ENCODE measurements at places on chromosomes 12 and 14.

DNA sequence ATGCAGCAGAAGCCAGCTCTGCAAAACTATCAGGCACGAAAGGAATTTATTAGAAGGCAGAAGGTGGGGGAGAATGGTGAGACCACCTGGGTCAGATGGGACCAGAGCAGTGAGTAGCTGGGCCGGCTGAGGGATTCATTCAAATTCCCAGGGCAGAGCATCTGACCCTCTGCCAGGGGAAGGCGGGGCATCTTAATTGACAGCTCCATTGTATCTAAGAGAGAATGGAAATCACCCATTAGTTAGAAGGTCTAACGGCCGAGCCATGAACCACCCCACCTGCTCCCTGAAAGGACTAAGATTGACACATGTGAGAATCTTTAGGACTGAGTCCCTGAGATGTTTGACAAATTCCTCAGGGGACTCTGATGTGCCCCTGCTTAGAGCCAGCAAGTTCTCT lies 83.7 kb downstream of the PHETA1 start:
- DNase-seq: no peak

- peak; percentile 78 for DNase-seq
Measured at GRCh38 chr12:62933220-62933601, 1.7 kb downstream of the PPM1H start.

GRCh38 chr12:26987634-26988424 lies 26.4 kb downstream of the TM7SF3 start:
- DNase-seq: no peak

- no peak for DNase-seq
Measured at GRCh38 chr14:105084741-105085571, 19.7 kb upstream of the GPR132 start.

- no peak for DNase-seq
Measured at GRCh38 chr14:50726372-50727107, 58.4 kb upstream of the SAV1 start.

- no peak for DNase-seq
Measured at GRCh38 chr12:107033758-107034739, 47.1 kb upstream of the MTERF2 start.

DNA sequence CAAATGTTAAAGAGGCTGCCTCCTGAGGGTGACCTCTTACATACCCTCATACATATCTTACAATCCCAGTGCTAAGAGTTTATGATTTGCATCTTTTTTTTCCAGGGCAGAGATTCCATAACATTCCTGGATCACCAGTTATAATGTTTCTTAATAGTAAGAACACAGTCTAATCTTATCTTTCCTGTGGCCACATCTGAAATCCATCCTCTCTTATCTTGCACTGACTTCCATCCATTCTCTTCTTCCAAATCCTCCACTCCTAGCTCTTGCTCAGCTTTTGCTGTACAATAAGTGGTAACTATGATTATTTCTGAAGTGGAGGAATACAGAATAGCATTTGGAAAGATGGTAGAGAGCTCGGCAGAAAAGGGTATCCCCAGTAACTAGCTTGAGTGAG lies 6.3 kb downstream of the CALCOCO1 start:
- no peak for DNase-seq

DNA sequence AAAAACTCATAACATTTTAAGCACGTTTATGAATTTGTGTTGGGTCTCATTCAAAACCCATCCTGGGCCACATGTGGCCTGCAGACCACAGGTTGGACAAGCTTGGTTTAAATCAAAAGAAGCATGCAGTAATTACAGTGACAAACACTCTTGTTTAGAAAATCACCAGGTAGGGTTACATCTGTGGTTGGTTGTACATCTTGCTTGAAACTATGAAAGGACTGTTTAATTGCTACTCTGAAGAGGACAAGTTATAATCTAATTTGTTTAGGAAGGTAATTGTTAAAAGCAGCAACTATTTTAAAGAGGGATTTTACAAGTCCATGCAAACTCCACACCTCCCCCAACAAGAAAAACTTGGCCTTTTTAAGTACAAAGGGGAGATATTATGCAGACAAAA lies 4.0 kb downstream of the TRIP11 start:
- peak; percentile 8 for DNase-seq

DNA sequence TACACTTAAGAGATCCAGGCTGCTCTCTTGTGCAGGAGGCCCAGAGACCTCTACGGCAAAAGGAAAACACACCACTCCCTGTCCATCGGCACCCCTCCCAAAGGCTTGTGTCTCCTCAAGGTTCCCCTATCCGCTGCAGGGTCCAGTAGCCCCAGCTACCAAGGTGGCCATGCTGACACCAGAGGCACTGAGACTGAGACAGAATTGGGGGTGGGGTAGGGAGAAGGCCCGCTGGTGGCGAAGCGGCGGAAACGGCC lies 590 bp downstream of the DDIT3 start:
- DNase-seq: peak; percentile 79

- no peak for DNase-seq
Measured at GRCh38 chr12:46958599-46959290, 120.7 kb upstream of the PCED1B start.

GRCh38 chr14:51666826-51667225 lies 15.1 kb downstream of the FRMD6 start:
- DNase-seq: no peak

DNA sequence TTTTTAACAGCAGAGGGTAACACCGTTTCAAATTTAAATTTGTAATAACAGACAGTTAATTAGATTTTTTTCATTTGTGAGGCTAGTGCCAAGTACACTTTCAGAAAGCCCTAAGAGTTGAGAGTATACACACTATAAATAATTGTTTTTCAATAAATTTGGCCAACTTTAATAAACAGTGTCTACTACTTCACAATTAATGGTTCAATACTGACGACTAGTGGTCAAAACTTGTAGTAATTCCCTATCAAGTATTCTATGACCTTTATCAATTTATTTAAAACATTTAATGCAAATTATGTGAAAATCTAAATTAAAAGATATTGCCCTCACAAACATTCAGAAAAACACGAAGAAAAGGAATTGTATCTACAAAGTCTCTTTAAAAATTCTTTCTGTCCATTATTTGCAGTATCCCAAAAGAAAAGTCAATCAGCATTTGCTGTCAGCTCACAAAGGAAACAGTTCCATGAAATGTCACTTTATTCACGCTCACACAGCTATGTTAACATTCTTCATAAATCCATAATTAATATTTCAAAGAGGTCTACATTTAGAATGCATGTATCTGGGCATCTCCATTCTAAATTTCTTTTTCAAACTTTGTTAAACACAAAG lies 91.2 kb downstream of the CEP128 start:
- peak; percentile 69 for DNase-seq

DNA sequence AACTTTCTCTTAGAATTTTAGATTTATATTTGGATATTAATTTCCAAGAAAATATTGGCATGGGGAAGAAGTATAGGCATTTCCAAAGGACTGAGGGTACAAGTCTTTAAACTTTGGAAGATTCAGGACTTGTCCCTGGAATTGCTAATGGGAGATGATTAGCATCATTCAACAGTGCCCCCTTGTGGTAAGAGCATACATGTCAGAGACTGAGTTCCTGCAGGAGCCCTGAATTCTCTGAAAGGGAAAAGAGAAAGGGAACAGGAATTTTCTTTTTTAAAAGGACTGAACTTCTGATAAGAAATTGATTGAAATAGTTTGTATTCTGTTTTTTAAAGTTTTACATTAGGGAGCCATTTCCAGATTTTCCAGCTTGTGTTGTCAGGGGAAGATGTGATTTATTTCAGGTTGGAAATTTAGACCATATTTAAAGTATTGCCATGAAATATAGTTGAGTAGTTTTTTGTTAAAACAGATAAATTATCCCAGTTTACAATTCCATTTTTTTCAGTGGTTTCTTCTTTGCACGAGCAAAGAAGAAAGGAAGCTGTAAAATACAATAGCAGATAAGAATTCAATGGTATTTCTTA lies 44.0 kb upstream of the REP15 start:
- DNase-seq: peak; percentile 63

- DNase-seq: no peak
Measured at GRCh38 chr14:51495319-51495718, 156.4 kb upstream of the FRMD6 start.

GRCh38 chr14:55221186-55221585 lies 29.8 kb upstream of the DLGAP5 start:
- DNase-seq: no peak

DNA sequence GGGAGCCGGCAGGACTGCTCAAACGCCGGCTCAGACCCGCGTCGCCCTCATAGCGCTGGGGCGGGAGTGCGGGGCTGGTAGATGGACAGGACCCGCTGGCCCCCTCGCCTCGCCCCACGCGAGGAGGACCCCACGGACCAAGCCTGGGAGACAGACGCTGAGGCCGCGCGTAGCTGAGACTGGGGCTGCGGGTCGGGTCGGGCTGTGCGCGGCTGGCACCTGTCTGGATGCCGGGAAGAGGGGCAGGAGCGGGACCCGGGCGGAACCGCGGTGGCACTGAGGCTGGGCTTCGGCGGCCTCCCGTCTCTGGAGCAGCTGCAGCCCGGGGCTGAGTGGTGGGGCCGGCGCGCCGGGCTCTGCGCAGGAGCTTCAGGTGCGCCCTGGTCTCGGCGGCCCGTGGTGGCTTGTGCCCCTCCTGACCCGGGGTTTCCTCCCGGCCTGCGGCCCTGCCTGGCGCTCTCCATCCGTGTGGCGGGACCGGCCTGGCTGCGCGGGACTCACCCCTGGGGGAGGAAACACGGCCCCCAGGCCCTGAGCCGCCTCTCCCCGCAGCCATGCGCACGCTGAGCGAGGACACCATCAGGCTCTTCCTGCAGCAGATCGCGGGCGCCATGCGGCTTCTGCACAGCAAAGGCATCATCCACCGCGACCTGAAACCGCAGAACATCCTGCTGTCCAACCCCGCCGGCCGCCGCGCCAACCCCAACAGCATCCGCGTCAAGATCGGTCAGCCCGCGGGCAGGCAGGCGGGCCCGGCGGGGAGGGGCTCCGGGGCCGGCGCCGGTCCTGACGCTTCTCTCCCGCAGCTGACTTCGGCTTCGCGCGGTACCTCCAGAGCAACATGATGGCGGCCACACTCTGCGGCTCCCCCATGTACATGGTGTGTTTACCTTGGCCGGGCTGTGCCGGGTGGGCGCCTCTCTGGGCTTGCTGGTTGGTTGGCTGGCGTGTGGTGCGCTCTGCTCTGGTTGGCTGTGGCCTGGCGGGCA lies 14.0 kb downstream of the ULK1 start:
- no peak for DNase-seq

DNA sequence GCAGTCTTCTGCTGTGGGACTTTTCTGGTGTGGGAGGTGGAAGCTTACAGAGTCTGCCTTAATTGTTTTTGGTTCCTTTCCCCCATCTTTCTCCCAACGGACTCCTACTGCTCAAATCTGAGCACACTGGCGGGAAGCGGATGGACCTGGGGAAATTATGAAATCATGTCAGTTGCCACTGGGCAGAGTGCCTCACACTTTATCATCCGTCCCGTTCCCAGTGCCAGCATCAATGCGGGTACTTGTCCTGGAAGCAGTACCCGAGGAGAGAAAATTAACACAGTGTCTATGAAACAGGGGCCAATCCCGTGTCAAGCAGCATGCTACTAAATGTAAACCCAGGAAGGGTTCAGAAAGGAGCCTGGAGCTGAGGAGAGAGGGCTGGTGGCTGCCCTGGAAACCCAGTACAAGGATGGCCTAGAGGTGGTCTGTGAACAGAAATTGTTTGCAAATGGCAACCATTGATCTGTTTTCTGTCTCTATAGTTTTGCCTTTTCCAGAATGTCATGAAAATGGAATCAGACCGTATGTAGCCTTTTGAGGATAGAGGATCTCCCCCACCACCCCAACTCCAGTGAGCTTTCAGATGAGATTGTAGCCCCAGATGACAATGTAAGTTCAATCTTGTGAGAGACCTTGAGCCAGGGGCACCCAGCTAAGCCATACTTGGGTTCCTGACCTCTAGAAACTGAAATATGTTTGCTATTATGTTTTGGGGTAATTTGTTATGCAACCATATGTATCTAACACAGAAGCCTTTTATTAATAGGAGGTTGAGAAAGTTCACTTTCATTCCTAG lies 908 bp upstream of the CDKL1 start:
- no peak for DNase-seq

DNA sequence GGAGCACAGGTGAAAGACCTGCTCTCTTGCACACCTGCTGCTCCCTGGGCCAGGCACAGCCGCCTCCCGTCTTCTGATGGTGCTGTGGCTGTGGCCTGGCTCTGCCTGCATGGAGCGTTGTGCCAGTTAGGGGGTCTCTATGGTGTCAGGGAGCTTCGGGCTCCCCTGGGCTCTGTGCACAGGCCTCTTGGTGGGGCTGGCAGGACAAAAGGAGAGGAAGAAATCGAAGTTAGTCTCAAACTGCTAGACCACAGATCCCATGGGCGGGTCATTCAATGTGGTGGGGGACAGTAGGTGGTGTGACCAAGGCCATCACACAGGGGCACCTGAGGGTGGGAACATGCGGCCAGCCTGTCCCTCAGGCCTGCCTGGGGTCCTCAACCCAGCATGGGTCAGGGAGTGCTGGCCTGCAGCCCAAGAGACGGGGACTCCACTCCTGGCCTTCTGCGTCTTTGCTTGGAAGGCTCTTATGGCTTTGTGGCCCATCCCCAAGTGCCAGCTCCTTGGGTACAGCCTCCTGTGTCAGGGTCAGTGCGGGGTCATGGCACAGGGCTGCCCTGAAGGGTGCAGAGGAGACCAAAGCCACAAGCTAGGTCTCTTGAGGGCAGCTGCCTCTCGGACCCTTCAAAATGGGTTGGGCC lies 84.1 kb downstream of the KIF26A start:
- DNase-seq: no peak

DNA sequence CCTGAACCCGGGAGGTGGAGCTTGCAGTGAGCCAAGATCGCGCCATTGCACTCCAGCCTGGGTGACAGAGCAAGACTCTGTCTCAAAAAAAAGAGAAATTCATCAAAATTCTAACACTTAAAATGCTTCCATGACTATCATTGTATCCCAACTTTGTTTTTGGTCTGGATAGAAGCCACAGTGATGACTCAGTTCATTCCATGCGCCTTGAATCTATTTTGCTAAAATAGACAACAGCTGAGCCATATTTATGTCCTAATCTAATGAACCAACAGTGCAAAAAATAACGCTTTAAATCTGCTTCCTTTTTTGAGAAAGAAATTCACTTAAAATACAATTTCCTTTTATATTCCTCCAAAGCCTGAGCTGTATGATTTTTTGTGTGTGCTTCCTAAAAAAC lies 23.2 kb upstream of the BICD1 start:
- DNase-seq: no peak

DNA sequence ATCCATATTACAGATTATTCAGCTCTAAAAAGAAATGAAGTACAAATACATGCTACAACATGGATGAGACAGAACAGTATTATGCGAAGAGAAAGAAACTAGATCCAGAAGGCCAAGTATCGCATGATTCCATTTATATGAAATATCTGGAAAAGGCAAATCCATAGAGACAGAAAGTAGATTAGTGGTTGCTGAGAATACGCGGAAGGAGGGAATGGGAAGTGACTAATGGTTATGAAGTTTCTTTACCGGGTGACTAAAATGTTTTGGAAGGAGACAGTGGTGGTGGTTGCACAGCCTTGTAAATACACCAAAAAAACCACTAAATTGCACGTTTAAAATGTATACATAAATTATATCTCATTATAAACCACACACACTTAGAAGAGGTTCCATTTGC lies 12.5 kb downstream of the PRDM4 start:
- no peak for DNase-seq

GRCh38 chr12:56413392-56413791 lies 35.8 kb downstream of the TIMELESS start:
- no peak for DNase-seq

Measured in NCI-H1417 (cell line).